Activated T-helper 1 cell treated with anti-CD3 and anti-CD28 coated beads, Interleukin-2, amount 50 U/mL, for 16 hours (primary cell): ENCODE measurements at places on chromosomes 5 and 9.

- DNase-seq, result no peak
Measured at GRCh38 chr5:109958082-109958481, 268.4 kb downstream of the MAN2A1 start.

GRCh38 chr5:143582869-143583268, 179.4 kb upstream of the NR3C1 start:
- no peak for DNase-seq

- no peak for DNase-seq
Measured at GRCh38 chr5:34895641-34896419, 19.5 kb downstream of the RAD1 start.

DNA sequence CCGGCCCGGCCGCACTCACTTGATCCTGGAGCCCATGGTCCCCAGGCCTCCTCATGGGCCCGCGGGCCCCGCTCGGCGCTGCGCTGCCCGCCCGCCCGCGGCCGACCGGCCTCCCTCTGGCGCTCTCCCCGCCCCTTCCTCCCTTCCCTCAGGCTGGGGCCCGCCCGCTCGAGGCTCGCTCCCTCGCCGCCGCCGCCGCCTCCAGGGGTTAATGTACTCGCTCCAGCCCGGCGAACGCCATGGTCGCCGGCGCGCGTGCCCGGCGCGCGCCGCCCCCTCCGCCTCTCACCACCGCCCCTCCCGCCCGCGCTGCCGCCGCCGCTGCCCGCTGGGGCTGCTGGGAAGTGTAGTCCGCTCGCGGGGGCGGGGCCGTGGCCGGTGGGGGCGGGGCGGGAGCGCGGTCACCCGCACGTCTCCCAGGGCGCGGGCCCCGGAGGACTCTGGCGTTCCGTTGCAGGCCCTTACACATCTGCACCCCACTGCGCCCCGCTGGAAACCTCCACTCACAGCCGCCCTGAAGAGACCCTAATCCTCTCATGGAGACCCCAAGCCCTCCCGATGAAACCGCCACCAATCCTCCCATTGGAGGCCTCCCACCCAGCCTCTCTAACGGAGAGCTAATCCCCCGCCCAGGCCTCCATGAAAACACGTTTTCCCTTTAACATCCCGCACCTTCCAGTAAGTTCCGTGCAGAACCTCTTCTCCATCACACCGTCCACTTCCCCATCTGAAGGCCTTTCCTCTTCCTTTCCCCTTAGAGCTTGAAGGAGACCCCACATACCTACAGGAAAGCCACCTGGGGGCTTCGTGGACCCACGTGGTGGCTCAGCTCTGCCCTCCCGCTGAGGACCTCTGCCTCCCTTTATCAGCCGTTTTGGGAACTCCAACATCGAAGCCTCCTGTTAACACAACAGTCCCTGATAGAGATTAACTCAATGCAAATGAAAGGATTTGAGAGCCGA, at the start of gene DENND1A:
Gene DENND1A, minus strand, starts transcription at position 257 of the 962 bp plus-strand sequence. Its CDS starts 221 bp downstream, at position 36.
- DNase-seq, result peak; percentile 85

DNA sequence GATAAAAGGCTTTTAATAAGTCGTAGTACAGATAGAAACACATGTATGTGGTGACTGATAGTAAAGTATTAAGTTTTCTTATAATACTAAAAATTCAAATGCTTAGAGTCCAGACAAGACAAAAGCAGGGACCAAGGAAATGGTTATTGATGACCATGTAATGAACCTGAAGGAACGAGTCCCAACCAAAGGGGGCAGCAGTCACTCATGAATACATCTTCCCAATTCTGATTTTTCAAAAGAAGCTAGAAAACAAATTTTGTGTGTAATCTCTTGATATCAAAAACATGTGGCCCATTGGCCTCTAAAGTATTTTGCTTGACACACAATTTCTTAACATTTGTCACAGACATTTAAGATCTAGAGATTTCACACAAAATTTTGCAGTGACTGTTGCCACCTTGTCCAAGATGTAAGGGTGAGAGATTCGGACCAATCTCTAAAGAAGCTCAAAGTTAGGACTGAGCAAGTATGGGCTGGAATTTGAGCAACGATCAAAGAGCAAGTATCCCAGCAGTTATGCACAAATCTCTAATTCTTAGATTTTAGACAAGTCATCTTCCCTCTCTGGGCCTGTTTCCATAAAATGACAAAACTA, 66.8 kb downstream of the ARL15 start:
- no peak for DNase-seq

DNA sequence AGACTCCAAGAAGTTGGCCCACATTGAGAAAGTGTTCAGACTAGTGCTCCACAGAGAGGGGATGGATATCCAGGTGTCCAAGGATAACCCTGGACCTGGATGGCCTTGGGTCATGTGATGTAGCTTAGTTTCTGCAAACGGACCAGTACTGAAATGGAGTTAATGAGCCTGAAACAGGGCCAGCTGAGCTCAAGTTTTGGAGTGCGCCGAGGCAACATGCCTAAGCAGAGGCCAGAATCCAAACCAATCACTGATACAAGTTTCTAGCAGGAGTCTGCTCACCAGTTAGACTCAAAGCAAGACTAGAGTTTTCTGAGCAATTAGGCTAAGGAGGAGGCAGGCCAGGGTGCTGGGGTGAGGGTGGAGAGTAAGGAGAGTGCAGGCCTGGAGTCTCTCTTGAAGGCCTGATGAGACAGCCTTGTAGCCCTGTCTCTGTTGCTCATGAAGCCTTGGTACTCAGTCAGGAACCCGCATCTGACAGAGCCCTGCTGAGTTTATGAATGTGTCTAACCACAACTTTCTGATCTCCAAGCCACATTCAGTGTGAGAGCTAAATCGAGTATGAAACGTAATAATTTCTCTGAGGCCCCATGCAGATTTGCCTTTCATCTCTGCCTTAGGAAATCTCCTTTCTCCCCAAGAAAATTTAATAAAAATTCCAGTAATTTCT, 68.9 kb upstream of the EQTN start:
- no peak for DNase-seq

DNA sequence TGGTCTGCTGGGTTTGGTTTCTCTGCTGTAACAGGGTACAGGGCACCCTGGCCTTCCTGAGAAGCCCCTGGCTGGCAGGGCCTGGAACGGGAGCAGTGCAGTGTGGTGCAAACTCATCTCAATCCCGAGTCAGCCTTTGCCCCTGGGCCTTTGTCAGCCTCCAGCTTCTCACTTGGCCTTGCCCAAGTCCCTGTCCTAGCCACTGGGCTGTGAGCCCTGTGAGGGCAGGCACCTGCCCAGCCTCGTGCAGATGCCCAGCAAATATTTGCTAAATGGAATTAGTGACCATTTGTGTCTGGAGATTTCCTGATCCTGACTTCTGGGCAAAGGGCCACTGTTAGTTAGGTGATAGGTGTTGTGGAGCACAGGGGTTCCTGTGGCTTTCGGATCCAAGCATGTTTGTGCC, 13.0 kb downstream of the RGS3 start:
- no peak for DNase-seq

DNA sequence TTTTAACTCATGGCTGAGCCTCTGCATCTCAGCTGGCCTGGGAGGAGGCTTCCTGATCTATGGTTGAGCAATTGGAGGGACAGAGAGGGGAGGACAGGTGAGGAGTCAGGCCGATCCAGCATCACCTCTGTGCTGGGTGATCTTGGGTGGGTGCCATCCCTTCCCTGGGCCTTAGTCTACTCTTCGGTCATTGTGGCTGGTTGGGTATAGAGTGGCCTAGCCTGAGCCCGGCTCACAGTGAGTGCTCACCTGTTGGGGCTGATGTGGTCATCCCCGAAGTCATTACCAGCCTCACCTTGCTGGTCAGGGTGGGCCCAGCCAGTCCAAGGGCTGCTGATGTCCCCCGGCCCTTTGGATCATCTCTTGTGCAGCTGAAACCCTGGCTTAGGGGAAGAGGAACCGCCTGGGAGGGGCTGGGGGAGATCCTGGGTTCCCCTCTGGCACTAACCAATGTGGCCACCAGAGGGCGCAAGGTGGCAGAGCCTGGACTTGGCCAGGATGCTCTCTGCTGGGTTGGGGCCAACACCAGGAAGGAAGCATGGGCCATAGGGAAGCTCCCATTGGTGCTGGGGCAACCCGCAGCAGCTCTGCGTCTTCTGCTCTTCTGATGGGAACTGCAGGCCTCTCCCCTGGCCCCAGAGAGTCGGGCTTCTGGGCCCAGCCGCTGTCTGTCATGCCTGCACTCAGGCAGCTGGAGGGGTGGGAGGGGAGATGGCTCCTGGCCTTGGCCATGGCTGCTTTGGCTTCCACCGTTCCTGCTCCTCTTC, 17.3 kb upstream of the ODF2 start:
- peak; percentile 66 for DNase-seq

- no peak for DNase-seq
Measured at GRCh38 chr5:132476876-132477781, 13.4 kb downstream of the IRF1 start.

- no peak for DNase-seq
Measured at GRCh38 chr5:82512025-82512424, 233.9 kb upstream of the RPS23 start.

- no peak for DNase-seq
Measured at GRCh38 chr5:102765350-102765749, 10.2 kb downstream of the PAM start.
